ENCODE measurements at places on chromosomes 13 and 19.

DNA sequence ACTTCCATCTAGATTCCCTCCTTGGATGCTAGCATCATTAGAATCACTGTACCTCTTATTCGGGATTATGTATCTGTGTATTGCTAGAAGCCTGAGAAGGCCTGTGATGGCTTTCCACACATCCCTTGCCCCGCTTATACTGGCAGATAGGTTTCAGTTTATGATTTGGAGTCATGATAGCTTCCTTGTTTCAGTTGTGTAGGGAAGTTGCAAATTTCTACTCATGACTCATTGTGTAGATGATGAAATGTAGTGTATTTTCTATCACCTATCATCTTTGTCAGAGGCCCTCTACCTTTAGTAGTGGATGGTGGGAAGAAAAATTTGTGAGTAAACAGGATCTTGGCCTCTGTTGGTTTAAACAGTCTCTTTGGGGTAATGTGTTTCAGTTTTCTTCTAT, 165.2 kb downstream of the GGACT start:
- no peak for DNase-seq

GRCh38 chr19:4694211-4694987, 24.3 kb upstream of the MYDGF start:
- DNase-seq, result peak; percentile 90

DNA sequence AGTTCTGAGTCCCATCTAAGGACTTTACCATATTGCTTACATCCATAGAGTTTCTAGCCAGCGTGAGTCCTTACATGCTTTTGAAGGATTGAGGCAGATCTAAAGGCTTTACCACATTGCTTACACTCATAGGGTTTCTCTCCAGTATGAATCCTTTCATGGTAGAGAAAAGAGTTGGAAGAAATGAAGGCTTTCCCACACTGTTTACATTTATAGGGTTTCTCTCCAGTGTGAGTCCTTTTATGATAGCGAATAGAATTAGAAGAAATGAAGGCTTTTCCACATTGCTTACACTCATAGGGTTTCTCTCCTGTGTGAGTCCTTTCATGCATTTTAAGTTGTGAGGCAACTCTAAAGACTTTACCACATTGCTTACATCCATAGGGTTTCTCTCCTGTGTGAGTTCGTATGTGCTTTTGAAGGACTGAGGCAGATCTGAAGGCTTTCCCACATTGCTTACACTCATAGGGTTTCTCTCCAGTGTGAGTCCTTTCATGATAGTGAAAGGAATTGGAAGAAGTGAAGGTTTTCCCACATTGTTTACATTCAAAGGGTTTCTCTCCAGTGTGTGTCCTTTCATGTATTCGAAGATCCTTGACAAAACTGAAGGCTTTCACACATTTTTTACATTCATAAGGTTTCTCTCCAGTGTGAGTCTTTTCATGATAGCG, 8.4 kb upstream of the ZNF433 start:
- DNase-seq, result no peak

- peak; percentile 64 for DNase-seq
These were observed 30.0 kb upstream of the TPT1 start for GRCh38 chr13:45370922-45371406.

DNA sequence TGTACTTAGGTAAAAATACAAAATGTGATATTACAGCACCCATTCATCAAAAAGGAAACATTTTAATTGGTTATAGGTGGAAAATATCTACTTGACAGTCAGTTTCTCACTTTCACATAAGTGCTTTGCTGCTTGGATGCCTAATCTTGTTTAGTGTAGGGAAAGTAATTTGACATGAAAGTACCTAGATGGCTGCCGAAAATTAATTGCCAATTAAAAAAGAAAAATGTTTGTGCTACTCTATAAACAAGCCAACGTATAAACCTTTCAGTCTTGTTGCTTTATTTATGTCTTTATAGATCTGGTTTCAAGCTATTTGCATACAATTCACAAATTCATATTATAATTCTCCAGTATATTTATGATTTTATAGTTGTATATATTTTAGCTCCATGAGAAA, 729.9 kb downstream of the DACH1 start:
- no peak for DNase-seq
